Sigmoid colon (tissue), 7 donors: ENCODE measurements at places on chromosomes 3 and 15. TPM values are rescaled to one million over a fixed set of nuclear protein-coding genes. Genes with fewer than 3 reads are reported as not detected.

Gene PDCD10
- polyA plus RNA-seq: 198 TPM

GRCh38 chr3:151443583-151443982, 17.3 kb downstream of the IGSF10 start:
- no peaks in the 10 kb centered on the region for H3K4me1 ChIP-seq
- H3K4me3 ChIP-seq: no peak overlapping the region
- H3K36me3 ChIP-seq: no peaks in the 10 kb centered on the region

DNA sequence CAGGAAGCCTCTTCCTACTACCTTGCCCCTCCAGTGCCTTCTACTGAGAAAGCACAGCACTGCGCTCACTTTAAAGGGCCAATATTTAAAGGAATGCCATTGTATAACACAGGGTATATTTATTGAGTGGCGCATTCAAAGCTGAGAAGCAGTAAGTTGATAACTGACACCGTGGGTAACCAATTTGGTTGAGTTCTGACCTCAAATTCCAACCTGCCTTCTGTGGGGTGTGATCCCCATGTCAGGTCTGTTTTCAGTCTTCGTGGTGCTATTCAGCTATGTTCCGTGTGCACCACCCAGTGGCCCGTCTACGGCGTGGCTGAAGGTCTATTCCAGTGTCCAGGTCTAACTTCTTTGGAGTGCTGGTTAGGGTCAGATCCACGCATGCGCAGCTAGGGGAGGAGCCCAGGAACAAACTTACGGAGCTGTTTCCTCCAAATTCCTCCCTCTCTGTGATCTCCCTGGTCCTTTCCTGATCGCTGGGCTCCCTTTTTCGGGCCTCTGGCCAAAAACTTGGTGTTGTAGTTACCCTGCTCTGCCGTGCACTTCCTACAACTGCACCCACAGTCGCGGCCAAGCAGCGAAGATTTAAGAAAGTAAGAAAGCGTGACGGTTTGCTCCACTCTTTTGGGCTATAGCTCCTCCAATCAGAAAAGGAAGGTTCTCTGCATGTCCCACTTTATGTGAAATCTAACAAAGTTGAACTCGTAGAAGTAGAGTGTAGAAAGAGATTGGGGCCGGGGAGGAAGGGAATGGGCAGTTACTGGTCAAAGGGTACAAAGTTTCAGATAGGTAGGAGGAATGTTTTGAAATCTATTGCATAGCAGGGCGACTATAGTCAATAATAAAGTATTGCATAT, 7.7 kb downstream of the LRRC2 start:
- peaks cover 14% of the 10 kb centered on the region for H3K4me1 ChIP-seq
- peak overlapping the region; percentile 51 for H3K4me3 ChIP-seq
- H3K36me3 ChIP-seq: no peaks in the 10 kb centered on the region

Gene FHIT
- polyA plus RNA-seq: 2.4 TPM

Gene SLC25A36
- polyA plus RNA-seq: 10.8 TPM

Gene ZCWPW2
- polyA plus RNA-seq: not detected

Gene GOLGA6L10
- 1.4 TPM for polyA plus RNA-seq

DNA sequence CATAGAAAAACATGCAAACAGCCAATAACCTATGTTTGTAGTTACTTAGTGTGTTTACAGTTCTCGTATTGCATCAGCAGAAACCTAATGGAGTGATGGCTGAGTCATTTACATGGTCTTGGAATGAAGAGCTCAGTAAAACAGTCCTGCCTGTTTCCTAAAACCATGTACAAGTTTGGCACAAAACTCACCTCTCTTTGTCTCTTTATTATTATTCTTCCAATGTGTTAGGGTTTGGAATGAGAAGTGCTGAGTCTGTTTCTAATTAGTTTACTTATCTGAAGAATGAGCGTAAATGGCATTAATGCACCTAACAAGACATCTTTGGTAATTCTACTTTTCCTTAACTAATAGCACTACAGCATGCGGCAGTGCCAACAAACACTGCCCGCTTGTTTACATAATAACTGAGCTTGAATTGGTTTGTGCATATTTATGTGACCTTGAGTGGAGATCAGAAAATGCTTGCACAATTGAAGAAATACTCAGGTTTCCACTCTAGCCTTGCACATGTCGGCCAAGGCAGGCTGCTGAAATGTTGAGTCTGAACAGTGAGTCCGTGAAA, 385.4 kb upstream of the SEMA6D start:
- H3K36me3 ChIP-seq: no peaks in the 10 kb centered on the region
- no peak overlapping the region for H3K27ac ChIP-seq
- H3K4me3 ChIP-seq: no peak overlapping the region
- no peaks in the 10 kb centered on the region for H3K27me3 ChIP-seq
- no peaks in the 10 kb centered on the region for H3K4me1 ChIP-seq

- H3K36me3 ChIP-seq: no peaks in the 10 kb centered on the region
- DNase-seq: no peak
- H3K4me3 ChIP-seq: no peak overlapping the region
- H3K27me3 ChIP-seq: no peaks in the 10 kb centered on the region
These were observed 671.3 kb downstream of the NSUN3 start for GRCh38 chr3:94734206-94734605.

Gene INSYN1
- polyA plus RNA-seq: 0.60 TPM

Gene WWTR1
- 7.9 TPM for polyA plus RNA-seq

Gene COL6A5
- polyA plus RNA-seq: not detected

DNA sequence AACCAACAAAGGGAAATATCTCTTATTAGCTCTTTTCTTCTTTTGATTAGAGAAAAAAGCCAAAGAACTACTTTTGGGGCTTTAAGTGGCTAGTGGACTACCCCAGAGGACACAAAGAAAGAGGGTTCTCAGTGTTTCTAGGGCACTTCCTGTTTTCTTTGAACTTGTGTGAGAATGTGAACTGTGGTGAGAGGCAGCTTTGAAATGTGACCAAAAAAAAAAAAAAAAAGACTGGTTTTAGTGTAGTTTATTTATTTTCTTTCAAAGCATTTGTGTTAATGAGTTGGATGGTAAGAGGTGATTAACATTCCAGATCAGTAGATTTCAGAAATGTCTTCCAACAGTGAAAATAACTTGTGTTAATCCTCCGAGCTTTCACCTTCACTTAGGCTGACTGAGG, 32.4 kb downstream of the SELENOT start:
- no peaks in the 10 kb centered on the region for H3K27me3 ChIP-seq
- no peak for DNase-seq
- H3K4me1 ChIP-seq: no peaks in the 10 kb centered on the region
- H3K27ac ChIP-seq: no peak overlapping the region
